ENCODE measurements at places on chromosomes 2 and 18. TPM values are rescaled to one million over a fixed set of nuclear protein-coding genes. Genes with fewer than 3 reads are reported as not detected.
A peak's percentile ranks its signal among the peaks of the same experiment; 100 is the strongest.

HNMT gene
- polyA plus RNA-seq = 22.5 TPM

DAW1 gene
- polyA plus RNA-seq = not detected

GRCh38 chr2:53130441-53130943 lies 637.1 kb upstream of the CHAC2 start:
- peak; percentile 34 for DNase-seq

DNA sequence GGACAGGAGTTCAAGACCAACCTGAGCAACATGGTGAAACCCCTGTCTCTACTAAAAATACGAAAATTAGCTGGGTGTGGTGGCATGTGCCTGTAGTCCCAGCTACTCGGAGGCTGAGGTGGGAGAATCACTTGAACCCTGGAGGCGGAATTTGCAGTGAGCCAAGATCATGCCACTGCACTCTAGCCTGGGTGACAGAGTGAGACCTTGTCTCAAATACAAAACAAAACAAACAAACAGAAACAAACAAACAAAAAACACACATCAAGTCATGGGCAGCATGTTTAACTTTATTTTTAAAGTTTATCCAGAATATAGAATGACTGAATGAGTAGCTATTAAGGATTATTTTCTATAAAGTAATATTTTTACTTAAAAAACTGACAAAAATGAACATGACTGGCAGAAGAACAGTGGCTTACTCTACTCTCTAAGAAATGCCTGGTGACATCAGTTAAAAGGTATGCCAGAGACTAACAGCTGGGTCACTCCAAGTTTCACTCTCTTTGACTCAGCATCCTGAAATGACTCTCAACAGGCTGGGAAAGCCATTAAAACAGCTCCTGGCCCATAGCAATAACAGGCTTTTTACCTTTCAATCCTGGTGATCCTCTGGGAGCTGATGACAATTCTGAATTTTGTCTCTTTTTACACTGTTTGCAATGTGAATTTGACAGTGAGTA lies 281.6 kb upstream of the STON1 start:
- DNase-seq = peak; percentile 87

GRCh38 chr2:66587216-66587615 lies 152.3 kb downstream of the MEIS1 start:
- no peak for DNase-seq
